ENCODE measurements at places on chromosomes 7 and 10.

- no peak for DNase-seq
Observed at GRCh38 chr10:123896246-123896927, 4.8 kb upstream of the CPXM2 start.

DNA sequence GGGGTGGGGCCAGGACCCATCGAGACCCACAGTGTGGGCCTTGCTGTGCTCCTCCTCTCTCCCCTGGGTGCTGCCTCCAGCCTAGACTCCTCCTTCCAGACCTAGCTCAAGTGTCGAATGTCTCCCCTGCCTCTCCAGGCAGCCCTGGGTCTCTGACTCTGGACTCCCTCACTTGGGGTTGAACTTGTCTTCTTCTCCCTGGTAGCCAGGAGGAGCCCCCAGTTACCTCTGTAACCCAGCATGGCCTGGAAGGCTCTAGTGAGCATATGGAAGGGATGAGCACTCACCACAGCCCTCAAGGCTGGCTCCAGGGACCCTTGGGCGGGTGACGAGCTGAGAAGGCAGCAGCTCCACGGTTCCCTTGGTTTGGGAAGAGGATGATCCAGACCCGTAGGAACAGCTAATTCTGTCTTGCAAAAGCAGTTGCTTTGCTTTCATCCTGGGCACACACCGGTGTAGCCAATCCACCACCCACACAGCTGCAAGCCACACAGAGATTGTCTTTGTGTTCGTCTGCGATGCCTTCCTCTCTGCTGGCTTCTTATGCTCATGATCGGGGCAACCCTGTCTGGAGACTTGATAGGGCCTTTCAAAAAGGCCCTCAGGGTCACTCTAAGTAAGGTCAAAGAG lies 52.3 kb upstream of the ANTXRL start:
- no peak for DNase-seq

GRCh38 chr7:151125470-151125845 lies 39.2 kb downstream of the AGAP3 start:
- no peak for DNase-seq

DNA sequence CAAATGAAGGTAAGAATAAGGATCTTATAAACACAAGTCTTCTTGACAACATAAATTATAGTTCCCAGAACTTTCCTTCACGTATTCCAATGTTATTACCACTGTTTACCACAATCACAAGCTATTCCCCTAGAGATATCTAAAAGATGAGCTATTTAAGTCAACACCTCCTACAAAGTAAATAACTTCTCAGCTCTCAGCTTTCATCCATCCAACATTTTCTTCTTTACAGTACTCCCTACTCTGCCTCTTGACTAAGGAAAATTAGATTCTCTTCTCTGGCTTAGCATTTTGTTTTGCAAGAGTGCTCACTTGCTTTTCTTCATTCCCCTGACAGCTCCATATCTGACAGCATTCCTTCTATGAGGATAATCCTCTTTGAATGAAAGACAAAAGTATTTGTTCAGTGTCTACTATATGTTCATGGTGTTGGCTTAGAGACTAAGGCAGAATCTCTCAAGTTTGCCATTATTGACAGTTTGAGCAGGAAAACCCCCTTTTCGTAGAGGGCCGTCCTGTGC lies 93.0 kb upstream of the IL6 start:
- no peak for DNase-seq

DNA sequence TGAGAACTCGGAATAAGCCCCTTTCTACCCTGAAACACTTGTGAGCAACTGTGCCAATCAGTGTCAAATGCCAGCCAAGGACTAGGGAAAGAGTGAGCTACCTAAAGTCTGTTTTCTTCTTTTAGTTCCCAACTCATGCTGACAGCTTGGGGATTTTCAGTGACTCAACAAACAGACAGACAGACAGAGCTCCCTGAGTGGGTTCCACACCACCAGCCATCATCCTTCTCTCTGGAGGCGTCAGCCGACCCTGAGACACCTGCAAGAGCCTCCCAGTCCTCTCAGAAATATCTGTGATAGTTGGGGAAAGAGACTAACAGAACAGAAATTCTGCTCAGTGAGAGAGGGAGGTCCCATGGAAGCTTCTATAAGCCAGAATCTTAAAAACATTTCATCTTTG lies 49.5 kb downstream of the GATA3 start:
- DNase-seq = no peak

DNA sequence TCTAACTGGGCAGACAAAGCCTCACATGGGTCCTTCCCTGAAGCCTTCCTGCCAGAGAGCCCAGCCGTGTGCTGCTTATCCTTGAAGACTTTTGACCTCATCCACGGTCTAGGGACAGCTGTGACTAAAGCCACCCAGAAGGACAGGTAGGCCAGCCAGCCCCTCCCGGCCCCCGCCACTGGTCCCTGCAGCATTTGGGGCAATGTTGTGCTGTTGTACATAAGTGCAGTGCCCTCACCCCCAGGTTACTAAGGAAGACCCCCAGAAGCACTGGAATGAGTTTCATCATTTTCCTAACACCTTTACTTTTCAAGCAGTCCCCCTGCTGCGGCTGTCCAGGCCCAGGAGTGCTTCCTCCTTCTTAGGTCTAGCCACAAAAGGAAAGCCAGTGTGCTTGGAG lies 43.0 kb downstream of the TMEM209 start:
- no peak for DNase-seq

DNA sequence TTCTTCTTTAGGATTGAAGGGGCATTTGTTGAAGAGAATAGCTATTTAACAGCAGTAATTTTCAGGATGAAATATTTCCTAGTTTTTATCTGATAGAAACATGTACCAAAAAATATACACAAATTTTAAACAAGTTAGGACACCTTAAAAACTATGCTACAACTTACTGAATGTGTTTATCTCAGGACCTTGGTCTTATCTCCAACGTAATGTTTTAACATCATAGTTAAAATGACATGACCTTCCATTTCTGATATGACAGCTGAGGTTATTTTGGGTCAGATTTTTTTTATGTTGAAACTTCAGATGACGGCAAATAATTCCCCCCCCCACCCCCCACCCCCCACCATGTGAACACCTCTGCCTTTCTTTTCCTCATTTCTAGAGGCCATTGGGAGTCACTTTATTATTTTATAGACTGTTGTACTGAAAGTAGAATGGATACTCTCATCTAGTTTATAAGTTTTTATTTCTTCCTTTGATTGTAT lies 8.0 kb downstream of the MRLN start:
- no peak for DNase-seq

DNA sequence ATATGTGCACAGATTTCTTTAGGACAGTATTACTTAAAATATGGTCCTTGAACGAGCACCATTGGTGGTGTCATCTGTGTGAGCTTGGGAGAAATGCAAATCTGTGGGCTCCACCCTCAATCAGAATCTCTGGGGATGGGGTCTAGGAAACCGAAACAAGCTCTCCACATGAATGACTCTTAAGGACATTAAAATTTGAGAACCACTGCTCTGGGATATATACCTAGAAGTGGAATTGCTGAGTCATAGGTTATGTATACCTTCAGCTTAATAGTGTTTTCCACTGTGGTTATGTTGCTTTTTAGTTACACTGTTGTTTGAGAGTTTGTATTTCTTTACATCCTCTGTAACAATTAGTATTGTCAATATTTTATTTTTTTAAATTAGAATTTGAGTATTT lies 24.0 kb downstream of the ZNRF2 start:
- DNase-seq = no peak

- DNase-seq = no peak
Observed at GRCh38 chr10:104688251-104689042, 47.4 kb downstream of the SORCS3 start.

DNA sequence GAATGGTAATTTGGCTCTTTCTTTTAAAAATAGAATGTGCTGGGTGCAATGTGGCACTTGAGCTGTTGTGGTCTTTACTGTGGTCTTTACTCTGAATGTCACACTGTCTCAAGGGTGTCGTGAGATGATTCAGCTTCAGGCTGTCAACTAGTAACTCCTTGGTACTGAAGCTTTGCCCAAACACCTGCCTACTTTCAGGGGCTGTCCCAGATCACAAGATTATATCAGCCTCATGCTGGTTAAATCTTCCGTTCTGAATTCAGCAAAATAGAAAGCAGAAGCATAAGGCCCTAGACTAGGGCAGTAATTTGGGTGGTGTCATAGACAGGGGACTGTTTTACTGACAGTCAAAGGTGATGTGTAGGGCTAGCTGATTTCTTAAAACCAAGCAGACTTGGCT lies 110.9 kb downstream of the BAMBI start:
- DNase-seq = no peak

- no peak for DNase-seq
Observed at GRCh38 chr10:77606751-77607150, 30.9 kb downstream of the KCNMA1 start.

DNA sequence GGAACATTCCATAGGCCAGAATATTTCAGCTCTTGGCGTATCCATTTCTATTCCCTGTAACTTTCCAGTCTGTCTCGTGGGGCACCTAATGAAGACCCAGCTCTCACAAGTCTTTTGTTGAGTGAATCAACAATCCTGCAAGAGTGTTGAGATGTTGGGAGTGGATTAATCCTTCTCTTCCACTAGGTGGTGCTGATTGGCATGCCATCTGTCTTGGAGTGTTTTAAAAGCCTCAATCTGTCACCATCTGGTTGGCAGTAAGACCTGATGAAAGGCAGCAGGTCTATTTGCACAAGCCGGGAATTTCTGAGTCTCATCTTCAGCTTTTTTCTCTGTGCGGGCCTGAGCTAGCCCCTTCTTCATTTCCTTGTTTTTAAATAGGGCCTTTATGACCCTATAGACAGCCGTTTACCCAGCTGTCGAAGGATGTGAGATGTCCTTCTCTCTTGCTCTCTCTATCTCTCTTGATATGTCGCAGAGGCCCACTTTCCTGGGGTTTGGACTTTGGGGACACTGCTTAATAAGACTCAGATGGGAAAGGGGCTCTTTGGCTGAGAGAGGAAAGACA lies 180.5 kb downstream of the ZNF365 start:
- DNase-seq = peak; percentile 16

DNA sequence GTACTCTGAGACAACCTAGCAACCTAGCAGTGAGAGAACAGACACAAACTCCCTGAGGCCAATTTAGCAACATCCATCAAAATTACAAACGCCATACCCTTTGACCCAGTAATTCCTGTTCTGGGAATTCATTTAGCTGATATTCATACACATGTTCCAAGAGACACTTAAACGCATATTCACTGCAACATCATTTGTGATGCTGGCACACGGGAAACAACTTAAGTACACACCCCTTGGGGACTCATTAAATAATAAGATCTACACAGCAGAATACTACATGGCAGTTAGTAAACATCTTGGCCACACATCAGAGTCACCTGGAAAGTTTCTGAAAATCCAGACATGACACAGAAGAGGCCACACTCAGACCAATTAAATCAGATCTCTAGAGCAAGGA lies 17.6 kb downstream of the NUDCD3 start:
- no peak for DNase-seq

- no peak for DNase-seq
Observed at GRCh38 chr7:146172112-146172511, 55.5 kb downstream of the CNTNAP2 start.

DNA sequence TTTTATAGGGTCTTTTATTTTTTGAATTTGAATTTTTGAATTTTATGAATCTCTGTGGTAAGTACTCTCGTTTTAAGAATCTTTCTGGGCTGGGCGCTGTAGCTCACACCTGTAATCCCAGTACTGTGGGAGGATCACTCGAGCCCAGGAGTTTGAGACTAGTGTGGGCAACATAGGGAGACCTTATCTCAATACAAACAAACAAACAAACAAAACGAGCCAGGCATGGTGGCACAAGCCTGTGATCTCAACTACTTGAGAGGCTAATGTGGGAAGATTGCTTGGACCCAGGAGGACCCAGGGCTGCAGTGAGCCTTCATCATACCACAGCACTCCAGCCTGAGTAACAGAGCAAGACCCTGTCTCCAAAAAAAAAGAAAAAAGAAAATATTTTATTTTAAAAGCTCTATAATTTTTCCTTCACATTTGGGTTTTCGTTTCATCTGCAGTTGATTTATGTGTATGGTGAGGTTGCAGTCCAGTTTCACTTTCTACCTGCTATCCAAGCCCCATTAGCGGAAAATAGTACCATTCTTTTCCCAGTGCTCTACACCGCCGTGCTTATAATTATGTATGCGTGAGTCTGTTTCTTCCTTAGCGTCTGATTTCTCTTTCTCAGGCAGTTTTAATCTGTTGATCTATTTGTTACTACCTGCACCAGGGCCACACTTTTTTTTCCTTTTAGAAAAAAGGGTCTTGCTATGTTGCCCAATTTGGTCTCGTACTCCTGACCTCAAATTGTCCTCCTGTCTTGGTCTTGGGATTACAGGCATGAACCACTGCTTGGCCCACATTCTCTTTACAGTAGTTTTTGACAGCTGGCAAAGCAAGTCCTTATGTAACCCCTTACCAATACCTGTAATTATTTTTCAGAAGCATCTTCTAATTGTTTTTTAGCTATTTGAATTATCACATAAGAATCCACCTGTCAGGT lies 21.7 kb downstream of the TRIM24 start:
- DNase-seq = no peak

DNA sequence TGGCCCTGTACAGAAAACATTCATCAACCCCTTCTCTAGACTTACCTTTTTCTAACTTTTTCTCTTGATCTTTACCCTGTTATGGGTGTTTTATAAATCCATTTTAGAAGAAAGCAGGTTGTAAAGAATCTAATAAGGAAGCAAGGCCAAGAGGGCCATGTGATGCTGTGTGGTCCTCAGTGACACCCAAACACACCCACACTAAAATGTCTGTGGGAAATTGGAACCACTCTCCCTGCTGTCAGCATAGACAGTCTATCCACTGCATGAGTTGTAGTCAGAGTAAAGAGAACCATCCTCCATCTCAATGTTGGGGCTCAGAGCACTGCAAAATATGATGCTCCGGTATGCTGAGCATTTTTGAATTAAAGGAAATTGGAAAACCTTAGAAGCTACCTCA lies 235.5 kb downstream of the SKIDA1 start:
- DNase-seq = no peak

GRCh38 chr7:33932832-33933468 lies 27.6 kb downstream of the BMPER start:
- peak; percentile 68 for DNase-seq

DNA sequence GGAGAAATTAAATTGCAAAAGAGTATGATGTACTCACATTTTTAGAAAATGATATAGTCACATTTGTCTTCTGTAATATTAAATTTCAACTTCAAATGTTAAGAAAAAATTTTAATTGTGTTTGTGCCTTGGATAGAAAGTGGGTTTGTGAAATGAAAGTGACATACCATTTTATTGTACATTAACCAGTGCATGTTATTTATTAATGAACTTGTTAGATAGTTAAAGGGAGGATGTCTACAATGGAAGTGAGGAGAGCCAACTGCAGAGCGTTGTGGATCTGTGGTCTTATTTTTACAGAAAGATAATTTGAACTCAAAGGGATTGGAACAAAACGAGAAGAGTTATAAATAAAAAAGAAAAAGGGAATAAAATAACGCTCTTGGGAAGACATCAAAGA lies 291.7 kb downstream of the ARL4A start:
- DNase-seq = no peak

DNA sequence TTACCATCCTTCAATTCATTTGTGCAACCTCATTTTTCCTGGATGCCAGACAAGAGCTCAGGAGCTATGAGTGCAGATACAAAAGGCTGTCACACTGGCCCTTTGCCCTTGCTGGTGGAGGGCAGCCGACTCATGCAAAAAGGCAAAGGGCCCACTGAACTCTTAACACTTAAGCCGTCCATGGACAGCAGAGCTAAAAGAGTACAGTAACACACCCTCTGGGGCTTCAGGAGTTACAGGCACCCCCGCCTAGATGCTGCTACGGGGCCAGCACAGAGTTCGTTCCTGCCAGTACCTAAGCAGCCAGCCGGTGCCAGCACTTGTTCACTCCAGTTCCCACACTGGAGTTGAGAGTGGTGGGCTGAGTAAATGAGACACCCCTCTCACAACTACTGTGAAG lies 69.9 kb upstream of the MRLN start:
- no peak for DNase-seq
